ENCODE measurements at places on chromosomes 4 and X. TPM values are rescaled to one million over a fixed set of nuclear protein-coding genes. Genes with fewer than 3 reads are reported as not detected.

Gene GLOD5
- 0.27 TPM for total RNA-seq

Gene NIPAL1
- 7.2 TPM for total RNA-seq

Gene SYN1
- 7.1 TPM for total RNA-seq

Gene PF4V1
- not detected for total RNA-seq

Gene RRH
- total RNA-seq, result not detected

Gene MMAA
- total RNA-seq, result 5.0 TPM

Gene POU4F2
- total RNA-seq, result not detected

Gene SYP
- total RNA-seq, result 7.0 TPM

Gene GC
- 1.9 TPM for total RNA-seq

Gene CENPVL1
- total RNA-seq, result 3.1 TPM

Gene SERTM2
- total RNA-seq, result 0.18 TPM

Gene IDS
- 13.3 TPM for total RNA-seq

Gene LARP1B
- 31.1 TPM for total RNA-seq

Gene F9
- total RNA-seq, result 0.18 TPM

Gene ZNF711
- 14.3 TPM for total RNA-seq

Gene EVC
- total RNA-seq, result 12.5 TPM

Gene TEX13C
- total RNA-seq, result 0.26 TPM

Gene SMR3B
- not detected for total RNA-seq

Gene ASB9
- 0.11 TPM for total RNA-seq

Gene MTMR8
- total RNA-seq, result 6.1 TPM

Gene SNCA
- 15.0 TPM for total RNA-seq

Gene SLC25A53
- 2.9 TPM for total RNA-seq

Gene PNMA5
- total RNA-seq, result 0.13 TPM

Gene TRIM60
- total RNA-seq, result not detected

Gene SMIM43
- 0.33 TPM for total RNA-seq

Gene TLR10
- total RNA-seq, result 0.30 TPM

Gene NAP1L2
- total RNA-seq, result 15.9 TPM

Gene NSUN7
- 28.9 TPM for total RNA-seq

Gene ALAS2
- 0.30 TPM for total RNA-seq

Gene PARM1
- total RNA-seq, result 6.3 TPM

Gene SERPINA7
- not detected for total RNA-seq

Gene LRBA
- total RNA-seq, result 69.1 TPM

Gene DCAF12L1
- 1.6 TPM for total RNA-seq

Gene UCHL1
- total RNA-seq, result 488 TPM

Gene LDB2
- 62.4 TPM for total RNA-seq

Gene ARSJ
- total RNA-seq, result 6.6 TPM

Gene DOK7
- 0.22 TPM for total RNA-seq

Gene AADAT
- total RNA-seq, result 12.3 TPM

Gene GIMD1
- not detected for total RNA-seq

Gene RAB9B
- total RNA-seq, result 0.25 TPM

Gene CT83
- not detected for total RNA-seq

Gene RFC1
- total RNA-seq, result 64.3 TPM

Gene MAP7D2
- 0.57 TPM for total RNA-seq

Gene MAGEA2B
- total RNA-seq, result 13.7 TPM

Gene AMER1
- 9.9 TPM for total RNA-seq

Gene MGARP
- 4.6 TPM for total RNA-seq

Gene CCNB3
- 0.85 TPM for total RNA-seq
